Right lobe of liver (tissue), 6 donors: ENCODE measurements at places on chromosomes 13 and 19.

DNA sequence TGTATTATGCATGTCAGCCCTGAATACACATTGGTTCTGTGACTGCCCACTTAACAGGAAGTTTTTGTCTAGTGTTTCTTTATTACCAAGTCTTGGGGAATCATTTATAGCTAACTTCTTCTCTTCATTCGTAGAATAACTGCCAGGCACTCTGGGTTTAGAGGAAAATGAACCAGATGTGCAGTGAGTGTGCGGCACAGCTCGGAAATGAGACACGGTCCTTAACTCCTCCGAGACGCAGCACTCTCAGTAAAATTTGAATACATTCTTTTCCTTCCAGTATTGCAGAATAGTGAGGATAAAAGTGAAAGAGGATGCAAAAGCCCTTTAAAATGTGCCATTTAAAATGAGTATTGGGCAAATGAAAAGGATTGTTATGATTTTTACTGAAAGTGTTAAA, 29.2 kb downstream of the ATP8A2 start:
- no peak for DNase-seq

- no peak for DNase-seq
Observed at GRCh38 chr19:29999490-29999889, 57.5 kb downstream of the URI1 start.

DNA sequence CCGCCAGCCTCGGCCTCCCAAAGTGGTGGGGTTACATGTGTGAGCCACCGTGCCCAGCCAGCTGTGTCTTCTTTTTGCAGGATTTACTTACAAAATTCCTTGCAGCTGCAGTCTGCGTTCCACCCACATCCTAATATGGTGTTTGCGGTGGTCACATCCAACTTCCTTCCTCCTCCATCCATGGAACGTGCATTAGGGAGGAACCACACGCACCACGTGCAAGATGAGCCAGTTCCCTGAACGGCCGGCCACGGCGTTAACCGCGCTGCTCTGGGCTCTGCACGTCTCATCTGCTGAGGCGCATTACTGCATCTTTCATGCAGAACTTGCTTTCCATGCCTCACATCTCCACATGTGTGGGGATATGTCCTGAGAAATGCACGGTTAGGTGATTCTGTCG, 13.0 kb upstream of the SIGLEC11 start:
- DNase-seq = no peak

GRCh38 chr19:4713384-4713951, 10.2 kb downstream of the DPP9 start:
- DNase-seq = peak; percentile 87

DNA sequence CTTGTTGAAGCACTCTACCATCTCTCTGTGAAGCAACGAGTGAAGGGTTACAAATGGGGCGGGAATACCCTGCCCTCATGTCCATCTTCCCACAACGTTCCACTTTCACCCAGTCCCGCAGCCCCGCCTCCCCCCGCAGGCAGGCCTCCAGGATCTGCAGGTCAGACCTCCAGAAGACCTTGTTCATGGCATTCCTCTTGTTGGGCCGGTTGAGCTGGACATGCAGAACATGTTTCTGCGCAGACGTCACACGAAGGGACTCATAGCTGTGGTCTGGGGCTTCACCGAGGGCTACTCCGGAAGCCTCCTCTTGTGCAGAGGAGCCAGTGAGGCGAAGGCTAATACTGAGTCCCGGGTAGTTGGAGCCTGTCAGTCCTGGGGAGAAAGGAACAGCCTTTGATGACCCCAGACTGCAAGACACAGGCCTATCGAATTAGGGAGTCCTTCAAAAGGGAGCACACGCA, 420 bp downstream of the ECH1 start:
- DNase-seq = peak; percentile 96

DNA sequence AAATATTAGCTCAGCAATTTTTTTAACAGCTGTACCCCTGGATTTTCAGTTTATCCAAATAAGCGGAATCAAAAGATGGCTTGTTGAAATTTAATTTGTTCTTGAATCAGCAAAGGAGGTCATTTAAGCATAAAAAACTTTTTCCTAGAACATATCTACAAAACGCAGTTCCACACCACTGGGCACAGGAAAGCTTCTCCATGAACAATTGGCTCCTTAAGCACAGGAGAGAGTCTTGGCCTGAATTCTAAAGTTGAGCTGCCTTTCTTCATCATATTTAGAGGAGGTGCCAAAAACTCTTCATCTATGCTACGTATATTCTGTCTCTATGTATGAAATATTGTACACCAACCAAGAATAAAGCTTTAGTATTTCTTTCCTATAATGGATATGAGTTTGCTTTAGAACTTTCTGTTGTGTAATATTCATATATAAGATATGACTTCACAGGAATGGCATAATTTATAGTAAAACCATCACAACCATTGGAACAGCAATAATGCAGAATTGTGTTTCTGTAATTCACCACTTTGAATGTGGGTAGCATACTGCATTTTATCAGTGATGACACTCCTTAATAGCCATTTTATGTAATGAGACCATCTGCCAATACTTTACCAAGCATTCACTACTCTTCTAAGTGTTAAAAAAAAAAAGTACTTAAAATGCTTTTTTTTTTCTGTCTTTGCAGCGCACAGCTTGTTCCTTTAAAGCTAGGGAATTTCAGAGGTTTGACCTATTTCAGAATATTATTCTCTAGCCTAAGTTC, 263.7 kb downstream of the SLITRK6 start:
- DNase-seq = no peak

DNA sequence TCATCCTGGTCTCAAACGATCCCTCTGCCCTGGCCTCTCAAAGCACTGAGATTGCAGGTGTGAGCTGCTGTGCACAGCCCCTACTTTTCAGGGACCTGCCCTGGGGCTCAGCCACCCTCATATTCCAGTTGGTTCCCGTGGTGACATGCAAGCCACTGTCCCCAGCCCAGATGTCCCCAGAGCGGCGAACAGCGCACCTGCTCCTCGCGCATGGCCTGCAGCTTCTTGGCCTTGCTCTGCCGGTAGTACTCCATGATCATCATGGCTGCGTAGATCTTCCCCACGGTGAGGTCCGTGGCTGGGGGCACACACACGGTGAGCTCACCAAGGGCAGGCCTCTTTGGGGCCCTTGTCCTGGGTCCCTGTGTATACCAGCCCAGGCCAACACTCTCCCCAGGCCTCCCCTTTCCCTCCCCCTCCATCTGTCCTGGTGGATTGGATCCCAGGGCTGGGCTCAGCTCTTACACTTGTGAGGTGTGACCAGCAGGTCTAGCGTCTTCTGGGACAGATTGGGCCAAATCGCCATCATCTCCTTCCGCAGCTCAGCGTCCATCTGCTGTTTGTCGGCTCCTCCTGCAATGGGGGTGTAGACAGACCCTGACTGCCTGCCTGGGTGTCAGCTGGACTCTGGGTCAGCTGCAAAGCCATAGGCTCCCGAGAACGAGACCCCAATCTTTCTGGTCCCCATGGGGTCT, 64.0 kb downstream of the IER2 start:
- DNase-seq = no peak
